ENCODE measurements at places on chromosomes 3 and 15.

GRCh38 chr15:29734917-29735572, 87.2 kb downstream of the TJP1 start:
- peak; percentile 74 for ATAC-seq

DNA sequence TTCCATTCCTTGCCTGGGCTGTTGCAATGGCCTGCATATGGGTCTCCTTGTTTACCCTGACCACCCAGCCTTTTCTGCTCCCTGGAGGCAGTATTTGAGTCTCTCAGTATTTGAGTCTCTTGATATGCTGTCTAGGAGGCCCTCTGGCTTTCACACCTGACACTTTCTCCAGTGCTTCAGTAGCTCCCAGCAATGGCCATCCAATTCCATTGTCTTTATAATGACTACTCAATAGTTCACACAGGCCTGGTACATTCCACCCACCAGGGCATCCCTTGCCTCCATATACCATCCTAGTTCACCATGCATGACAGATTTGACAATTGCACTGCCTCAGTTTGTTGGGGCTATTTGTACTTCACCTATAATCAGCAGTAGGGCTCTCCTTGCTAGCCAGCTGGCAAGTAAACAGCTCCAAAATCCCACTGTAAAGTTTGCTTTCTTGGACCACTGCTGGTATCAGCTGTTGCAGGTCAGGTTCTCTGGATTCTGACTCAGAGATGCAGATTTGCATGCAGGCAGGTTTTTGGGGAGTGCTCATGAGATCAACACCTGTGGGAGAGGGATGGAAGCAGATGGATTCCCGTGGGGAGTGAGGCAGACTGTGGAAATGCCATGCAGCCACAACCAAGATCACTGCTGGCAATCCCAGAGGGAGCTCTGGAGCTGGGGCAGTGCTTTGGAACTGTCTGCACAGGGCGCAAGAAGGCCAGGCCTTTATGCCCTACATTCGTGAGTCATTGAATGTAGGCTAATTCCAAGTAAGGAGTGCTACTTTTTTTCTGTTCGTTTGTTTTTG, 19.1 kb upstream of the XIRP1 start:
- no peak for ATAC-seq

DNA sequence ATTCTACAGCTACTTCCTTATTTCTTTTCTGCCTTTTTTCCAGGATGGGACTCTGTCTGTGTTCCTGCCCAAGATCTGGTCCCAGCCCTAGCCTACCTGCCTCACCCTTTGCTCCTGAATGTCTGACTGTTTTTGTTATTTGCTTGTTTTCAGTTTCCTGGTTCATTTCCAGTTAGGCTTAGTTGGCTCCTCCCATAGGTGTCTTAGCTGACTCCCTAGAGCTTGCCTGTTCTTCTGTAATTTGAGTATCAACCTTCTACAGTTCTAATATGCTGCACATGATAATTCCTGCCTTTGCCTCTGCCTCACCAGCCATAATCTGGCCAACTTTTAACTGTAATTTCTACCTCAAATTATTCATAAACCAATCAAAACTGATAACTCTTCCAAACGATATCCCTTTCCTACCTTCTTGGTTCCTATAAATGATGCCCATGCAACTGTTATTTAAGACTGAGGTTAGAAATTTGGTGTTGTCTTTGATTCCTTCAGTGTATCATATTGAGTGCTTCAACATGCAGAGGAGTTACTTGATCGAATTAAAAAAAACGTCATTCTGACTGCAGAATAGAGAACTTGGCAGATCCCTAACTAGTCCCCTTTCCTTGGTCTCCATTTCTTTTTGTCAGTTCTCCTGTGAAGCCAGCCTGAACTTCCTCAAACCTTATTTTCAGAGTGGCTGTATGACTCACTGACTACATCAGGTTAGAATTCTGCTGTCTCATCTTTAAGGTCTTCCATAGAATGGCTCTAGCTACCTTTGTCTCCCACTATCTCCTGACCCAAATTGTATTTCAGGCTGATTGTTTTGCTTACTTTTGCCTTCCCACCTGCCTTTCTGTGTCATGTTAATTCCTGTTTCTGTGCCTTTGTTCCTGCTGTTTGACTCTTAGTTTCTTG, 8.4 kb downstream of the GOLM2 start:
- peak; percentile 32 for ATAC-seq

DNA sequence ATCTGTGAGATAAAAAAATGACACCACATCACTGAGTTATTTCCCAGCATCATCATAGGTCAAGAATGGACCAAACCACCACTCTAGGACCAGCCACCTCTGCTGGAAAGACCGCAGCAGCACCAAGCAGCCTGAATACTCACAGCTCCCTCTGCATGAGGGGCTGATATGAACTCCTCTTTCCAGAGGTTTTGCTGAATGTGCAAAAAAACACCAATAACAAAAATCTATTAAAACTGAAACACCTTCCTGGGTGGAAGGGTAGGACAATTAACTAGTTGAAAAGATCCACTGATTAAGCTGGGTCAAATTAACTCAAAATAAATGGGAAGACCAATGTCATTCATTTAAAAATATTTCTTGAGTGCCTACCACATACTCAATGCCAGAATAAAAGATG, 28.9 kb upstream of the KCNMB3 start:
- no peak for ATAC-seq

DNA sequence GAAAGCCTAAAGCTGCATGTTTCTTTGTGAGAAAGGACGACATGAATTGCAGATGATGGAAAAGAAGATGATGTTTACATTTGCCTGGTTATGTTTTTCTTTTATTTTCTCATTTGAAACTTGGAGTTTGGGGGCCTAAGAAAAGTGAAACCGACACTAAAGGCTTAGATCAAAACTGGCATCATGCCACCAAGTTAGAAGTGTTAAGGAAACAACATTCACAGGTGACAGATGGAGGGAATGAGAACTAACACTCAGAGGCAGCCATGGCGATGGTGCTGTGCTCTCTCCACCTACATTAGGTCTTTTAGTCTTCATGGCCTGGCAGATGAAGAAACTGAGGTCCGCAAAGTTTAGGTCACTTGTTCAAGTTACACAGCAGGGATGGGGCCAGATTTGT, 923.6 kb downstream of the TUSC7 start:
- ATAC-seq, result no peak

- ATAC-seq, result no peak
Measured at GRCh38 chr3:37521429-37521828, 340.3 kb upstream of the CTDSPL start.

DNA sequence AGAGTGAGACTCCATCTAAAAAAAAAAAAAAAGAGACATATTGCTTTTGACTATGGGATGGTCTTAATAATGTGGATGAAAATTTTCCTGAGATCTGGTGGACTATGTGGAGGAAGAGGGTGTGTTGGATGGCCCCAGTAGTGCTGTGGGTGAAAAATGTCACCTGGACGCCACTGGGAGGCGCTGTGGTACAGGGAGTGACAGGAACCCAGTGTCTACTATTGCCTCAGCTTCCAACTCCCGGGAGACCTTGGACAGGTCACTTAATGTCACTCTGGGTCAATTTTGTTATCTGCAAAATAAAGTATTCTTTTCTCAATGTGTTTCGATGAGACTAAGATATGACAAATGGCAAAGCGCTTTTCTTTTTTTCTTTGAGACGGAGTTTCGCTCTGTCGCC, 27.7 kb upstream of the DCP1A start:
- no peak for ATAC-seq

- no peak for ATAC-seq
Measured at GRCh38 chr3:8579096-8579495, 65.5 kb downstream of the SSUH2 start.

- ATAC-seq, result no peak
Measured at GRCh38 chr3:39208463-39209055, 16.2 kb upstream of the XIRP1 start.

- peak; percentile 45 for ATAC-seq
Measured at GRCh38 chr3:63193647-63194046, 84.5 kb upstream of the SYNPR start.

DNA sequence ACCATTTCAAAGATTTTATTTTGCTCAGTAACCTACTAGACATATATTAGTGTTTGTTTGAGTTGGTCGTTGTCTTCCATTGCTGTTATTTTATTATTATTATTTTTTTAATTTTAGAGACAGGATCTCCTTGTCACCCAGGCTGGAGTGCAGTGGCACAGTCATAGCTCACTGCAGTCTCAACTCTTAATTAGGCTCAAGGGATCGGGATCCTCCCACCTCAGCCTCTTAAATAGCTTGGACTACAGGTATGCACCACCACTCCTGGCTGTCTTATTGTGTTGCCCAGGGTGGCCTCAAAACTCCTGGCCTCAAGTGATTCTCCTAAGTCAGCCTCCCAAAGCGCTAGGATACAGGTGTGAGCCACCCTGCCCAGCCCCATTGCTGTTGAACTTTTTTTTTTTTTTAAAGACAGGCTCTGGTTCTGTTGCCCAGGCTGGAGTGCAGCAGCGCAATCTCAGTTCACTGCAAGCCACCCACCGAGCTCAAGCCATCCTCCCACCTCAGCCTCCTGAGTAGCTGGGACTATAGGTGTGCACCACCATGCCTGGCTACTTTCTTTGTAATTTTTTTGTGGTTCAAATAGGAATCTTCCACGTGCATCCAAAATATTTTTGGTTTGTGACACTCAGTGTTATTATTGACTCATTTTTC, 18.2 kb downstream of the SETD5 start:
- no peak for ATAC-seq

DNA sequence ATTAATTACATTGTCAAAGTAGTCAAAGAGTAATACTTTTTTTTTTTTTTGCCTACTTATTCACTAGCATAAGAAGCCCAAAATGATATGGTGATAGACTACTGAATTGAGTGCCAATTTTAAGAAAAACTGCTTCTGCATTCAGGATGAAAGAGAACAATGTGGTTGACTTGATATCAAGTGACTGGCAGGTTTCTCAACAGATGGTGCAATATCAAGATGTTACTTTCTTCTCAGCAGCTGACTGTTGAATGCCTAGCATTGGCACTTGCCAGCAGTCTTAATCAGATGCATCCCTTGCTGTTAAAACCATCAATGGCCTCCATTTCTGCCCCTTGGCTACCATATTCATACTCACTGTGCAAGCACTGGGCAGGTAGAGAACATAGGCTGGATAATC, 863.2 kb downstream of the GBE1 start:
- no peak for ATAC-seq

GRCh38 chr3:99843590-99844258, 26.1 kb downstream of the CMSS1 start:
- ATAC-seq, result peak; percentile 15

DNA sequence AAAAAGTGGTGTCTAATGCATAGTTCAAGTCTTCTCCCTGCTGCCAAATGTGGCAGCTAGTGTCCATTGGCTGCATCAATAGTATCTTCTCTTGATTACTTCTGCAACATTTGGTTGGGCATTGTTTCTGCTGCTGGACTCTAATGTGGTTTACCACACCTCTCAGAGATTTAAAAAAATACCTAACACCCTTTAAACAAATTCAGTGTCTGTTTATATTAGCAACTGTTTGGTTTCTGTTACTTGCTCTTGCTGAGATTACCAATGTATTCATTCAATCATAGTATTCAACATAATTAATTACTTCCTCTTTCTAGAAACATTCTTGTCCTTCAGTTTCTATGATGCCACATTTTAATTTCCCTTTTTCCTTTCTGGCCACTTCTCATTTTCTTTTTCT, 20.3 kb upstream of the NECTIN3 start:
- ATAC-seq, result no peak

- no peak for ATAC-seq
Measured at GRCh38 chr3:147089286-147089685, 317.1 kb downstream of the ZIC4 start.

- no peak for ATAC-seq
Measured at GRCh38 chr3:175495331-175495730, 636.2 kb downstream of the NAALADL2 start.

- no peak for ATAC-seq
Measured at GRCh38 chr15:38650936-38651327, 86.3 kb upstream of the RASGRP1 start.

DNA sequence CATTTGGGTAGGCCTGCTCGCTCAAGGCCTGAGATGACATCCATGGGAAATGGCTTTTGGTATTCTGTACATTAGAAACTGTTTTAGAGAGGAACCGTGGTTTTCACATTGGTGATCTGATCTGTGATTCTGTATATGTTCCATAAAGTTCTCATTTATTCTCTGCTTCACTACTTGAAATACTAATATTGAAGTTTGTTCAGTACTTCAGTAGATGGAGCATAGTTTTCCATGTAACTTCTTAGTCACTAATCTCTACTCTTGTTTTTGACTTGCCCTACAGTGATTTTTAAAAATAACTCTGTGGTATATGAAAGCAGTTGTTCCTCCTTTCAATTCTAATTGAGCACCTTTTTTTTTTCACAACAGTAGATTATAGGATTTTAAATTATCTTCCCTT, 66.5 kb downstream of the MBNL1 start:
- no peak for ATAC-seq

DNA sequence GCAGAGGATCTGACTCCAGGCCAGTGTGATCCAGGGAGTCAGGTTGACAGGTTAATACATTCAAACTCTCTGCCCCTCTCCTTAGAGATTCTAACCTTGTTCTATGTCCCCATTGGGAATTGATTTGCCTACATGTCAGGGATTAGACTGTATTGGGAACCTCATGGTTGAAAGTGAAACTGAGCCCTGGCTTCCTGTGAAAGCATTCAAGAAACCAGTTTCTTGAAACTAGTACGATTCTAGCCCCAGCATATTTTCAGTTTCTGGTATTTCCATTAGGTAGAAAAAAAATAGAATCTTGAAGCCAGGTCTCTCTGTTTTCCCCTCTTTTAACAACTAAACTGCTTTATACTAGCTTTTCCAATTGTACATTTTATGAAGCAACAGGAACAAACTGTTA, 140.4 kb upstream of the ABI3BP start:
- ATAC-seq, result no peak

DNA sequence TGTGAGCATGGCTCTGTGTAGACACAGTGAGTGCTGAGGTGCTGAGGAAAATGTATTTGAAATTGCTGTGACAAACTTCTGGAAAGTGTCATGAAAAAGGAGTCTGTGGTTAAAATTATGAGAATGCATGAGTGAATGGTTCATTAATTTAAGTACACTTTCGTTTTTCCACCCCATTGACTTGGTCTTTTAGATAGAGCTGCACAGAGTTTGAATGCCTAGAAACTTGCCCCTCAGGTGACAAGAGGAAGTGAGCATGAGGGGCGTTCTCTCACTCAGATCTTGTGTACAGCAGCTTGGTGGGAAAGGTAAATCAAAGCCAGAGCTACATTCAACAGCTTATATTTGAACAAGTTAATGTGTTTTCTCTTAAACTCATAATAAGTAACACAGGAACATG, 296.8 kb downstream of the WDR72 start:
- no peak for ATAC-seq

DNA sequence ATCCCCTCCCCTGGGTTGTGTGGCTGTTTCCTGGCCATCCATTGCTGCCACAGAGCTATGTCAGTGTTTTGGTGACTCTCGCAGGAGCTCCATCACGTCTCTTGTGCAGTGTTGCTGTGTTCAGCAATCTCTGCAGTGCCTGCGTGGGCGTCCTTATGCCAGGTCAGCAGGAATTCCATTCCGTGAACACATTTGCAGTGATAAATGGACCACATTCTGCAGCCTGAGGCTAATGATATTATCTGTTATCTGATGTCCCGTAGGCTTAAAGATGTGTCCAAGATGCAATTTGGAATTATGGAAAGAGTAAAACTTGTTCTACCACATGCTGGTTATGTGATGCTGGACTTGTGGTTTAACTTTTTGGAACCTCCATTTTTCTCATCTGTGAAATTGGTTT, 25.5 kb upstream of the COL6A6 start:
- ATAC-seq, result no peak

All from motor neuron (in vitro differentiated cells).